GM03348 (cell line): ENCODE measurements at places on chromosomes 3 and 15.

GRCh38 chr3:55910543-55910942 is 423.4 kb upstream of the WNT5A start:
- no peak for DNase-seq

DNA sequence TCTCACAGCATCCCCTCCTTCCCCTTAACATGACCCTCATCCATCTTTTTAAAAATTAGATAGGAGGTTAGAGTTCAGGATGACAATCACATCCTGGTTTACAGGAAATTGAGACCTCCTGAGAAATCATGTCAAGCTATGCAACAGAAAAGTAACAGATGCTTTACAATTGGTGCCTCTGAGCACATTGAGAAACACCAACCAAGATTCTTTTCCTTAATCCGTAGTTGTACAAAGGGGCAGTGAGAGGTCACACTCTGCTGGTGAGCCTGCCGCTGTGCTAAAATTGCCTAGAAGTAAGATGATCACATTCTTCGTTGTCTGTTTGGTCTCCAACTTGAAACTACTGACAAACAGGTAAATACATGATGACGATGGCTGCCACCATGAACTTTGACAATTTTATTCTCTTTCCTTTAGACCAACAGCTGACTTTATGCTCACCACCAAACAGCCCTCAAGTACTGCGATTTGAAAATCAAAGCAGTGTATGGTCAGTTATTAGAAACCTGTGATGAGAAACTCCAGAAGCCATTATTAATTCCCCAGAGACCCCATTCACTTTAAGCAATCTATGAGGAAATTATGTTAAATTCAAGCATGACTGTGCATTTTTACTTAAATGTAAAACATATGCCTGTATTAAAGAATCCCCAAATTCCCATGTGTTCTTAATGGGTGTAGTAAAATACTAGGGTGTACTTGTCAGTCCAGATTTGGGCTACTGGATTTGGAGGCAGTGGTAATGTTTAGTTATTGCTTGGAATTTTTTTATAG is 210.7 kb upstream of the UBE2E1 start:
- no peak for DNase-seq

- no peak for DNase-seq
These were observed 2.0 kb upstream of the HRH1 start for GRCh38 chr3:11152301-11152700.

GRCh38 chr3:183285318-183285717 is 32.3 kb downstream of the B3GNT5 start:
- no peak for DNase-seq
